ENCODE measurements at places on chromosomes 6 and 20.
A peak's percentile ranks its signal among the peaks of the same experiment; 100 is the strongest.

DNA sequence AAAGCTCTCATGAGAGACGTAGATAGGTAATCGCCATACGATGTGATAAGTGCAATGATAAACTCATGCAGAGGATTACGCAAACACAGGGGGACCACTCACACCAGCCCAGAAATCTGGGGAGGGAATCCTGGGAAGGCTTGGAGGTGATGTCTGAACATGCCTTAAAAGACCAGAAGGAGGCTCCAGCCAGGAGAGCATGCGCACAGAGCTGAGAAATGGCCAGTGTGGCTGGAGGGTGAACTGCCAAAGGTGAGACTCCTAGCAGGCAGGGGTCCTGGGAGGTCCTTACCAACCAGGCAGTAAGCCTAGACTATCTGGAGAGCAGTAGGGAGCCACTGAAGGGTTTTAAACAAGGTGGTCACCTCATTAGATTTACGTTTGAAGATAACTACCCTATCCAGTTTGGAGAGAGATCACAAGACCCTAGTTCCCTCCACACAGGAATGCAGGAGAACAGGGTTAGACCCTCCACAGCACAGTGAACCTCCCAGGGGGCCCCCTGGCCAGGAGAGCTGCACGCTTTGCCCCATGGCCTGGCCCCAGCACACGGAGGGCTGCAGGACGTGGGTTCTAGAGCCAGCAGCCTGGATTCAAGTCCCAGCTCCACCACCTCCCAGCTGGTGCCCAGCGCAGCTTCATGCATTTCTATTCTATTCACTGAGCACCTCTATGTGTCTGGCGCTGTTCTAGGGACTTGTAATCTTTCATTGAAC, 13.1 kb downstream of the MDFI start:
- DNase-seq, result no peak

- DNase-seq, result no peak
Observed at GRCh38 chr6:125224231-125224861, 70.8 kb downstream of the TPD52L1 start.

DNA sequence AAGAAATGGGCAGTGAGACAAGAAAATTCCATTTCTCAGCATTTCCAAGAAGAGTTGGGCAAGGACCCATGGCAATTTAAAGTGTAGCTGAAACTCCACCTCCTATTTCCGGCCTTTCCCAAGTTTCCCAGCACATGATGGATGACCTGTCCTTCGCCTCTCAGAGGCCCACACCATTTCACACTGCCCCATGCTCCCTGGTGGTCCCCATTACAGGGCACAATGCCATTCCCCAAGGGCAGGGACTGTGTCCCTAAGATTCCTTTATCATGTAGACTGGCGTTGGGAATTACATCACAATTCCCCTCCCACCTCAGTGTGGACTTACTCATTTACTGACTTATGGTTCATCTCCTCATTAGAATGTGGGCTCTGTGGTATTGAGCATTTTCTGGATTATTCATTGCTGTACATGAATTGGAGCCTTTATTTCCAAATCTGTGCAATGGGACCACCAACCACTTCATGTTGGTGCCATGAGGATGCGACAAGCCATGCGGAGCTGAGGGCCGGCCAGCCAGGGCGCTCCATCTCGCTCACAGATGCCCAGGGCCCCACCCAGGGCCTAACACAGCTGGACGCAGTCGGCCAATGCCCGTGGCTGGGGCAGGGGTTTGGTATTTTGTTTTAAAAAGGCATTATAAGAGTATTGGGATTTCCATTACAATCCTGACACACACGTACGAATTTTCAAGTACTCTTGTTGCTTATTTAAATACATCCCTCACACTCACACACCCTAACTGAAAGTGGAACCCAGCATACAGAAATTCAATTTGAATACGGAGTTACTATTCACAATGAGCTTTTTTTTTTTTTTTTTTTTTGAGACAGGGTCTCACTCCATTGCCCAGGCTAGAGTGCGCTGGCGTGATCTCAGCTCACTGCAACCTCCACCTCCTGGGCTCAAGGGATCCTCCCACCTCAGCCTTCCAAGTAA, 5.4 kb downstream of the ACSS1 start:
- no peak for DNase-seq

DNA sequence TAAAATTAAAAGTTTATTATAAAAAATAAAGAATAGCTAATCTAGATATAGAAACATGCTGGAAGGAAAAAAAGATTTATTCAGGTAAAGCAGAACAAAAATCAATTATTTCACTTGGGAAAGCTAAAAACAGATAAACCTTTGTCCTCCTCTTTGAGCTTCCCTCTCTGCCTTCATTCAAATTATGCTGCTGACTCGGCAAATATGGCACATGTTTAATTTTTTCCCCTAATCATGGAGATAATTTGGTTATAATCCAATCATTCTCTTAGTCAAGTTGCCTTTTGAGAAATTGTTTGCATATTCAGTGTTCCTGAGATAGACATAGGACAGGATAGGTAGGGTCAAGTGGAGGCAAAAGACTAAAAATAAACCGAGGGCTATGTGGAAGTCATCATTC, 556.8 kb upstream of the PTCHD4 start:
- DNase-seq, result no peak

GRCh38 chr6:3813150-3813780, 35.9 kb upstream of the FAM50B start:
- DNase-seq, result peak; percentile 20

- DNase-seq, result no peak
Observed at GRCh38 chr6:49835140-49835539, 31.2 kb downstream of the CRISP1 start.

GRCh38 chr6:78505178-78505577, 362.2 kb upstream of the IRAK1BP1 start:
- DNase-seq, result no peak

DNA sequence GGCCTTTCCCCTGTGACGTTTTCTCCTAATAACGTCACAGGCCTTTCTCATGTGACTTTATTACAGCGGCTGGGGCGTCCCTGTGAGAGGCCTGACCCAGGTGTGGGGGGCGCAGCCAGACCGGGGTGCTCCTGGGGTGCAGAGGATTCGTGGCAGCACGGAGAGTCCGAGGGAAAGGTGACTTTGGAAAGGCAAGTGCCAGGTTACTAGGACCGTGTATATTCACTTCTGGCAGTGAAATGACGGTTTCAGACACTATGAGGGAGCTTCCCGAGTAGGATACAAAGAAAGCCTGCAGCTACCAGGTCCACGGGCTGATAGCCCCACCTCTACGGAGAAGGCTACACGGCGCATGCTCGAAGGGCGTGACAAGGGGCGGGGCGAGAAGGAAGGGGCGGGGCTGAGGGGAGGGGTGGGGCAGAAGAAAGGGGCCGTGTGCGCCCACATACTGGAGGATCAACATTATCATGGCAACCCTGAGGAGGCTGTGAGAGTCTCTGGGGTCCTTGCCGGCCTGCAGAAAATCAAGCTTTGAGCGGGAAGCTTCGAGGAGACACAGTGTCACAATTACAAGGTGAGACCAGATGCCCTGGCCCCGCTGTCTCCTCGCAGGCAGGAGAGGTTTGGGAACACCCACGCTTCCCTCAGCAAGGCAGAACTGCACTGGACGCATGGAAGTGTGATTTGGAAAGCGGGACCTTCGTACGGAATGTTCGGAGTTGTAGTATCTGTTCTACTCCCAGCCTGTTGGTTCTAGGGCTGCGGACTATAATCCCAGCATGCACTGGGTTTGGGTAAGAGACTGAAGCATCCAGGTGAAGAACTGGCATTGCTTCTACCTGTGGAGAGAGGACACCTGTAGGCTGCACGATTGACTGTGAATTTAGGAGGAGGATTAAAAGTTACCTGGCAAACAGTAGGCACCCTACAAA, 54.4 kb upstream of the ZNF337 start:
- DNase-seq, result peak; percentile 66

GRCh38 chr6:113161018-113161315, 696.2 kb upstream of the MARCKS start:
- DNase-seq, result no peak

GRCh38 chr6:74070091-74070490, 374.1 kb downstream of the CD109 start:
- DNase-seq, result no peak

DNA sequence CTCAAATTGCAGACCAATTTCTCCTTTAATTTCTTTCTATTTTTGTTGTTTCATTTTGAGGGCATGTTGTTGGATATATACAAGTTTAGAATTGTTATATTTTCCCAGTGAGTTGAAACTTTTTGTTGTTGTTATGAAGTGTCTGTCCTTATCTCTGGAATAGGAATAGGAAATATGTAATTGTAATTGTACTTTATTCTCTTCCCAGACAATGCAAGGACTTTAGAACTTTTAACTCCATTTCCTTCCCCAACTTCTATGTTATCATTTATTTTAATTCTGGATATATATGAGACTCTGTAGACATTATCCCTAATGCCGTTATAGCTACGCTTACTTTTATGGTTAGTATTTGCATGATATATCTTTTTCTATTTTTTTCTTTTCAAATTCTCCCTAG, 12.4 kb downstream of the SERPINB1 start:
- no peak for DNase-seq

- no peak for DNase-seq
Observed at GRCh38 chr6:52293067-52293466, 8.5 kb upstream of the MCM3 start.

- no peak for DNase-seq
Observed at GRCh38 chr6:43826730-43827129, 56.7 kb downstream of the VEGFA start.

GRCh38 chr20:35342154-35342769, 50.0 kb upstream of the FAM83C start:
- DNase-seq, result peak; percentile 26

Data from NCI-H2081 (cell line).